ENCODE measurements at places on chromosomes 7 and 10.

DNA sequence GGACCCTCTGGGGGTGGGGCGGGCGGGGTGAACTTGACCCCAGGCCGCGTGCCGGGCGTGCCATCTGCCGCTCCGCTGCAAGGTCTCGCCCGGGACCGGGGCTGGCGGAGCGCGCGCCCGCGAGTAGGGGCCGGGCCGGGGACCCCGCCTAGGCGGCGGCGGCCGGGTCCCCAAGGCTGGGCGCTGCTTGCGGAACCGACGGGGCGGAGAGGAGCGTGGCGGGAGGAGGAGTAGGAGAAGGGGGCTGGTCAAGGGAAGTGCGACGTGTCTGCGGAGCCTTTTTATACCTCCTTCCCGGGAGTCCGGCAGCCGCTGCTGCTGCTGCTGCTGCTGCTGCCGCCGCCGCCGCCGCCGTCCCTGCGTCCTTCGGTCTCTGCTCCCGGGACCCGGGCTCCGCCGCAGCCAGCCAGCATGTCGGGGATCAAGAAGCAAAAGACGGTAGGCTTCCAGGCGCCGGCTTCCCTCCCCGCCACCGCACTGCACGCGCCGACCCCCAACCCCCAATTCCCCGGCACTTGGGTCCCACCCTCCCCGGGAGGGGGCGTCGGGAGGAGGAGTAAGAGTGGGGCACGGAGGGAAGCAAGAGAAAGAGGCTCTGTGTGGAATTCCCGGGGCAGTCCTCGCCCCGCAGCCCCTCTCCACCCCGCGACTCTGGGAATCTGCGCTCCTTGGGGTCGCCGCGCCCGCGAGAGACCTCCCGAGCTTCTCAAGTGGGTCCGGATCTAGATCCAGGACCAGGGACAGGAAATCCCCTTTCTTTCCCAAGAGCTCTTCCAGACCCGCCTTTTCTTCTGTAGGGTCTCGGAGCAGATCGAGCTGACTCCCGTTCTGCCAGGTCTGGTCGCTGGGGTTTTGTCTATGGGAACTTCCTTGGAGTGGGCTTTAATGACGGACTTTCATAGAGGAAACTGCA, at the start of gene PAPSS2:
Gene PAPSS2, plus strand, starts transcription at position 308 of the 913 bp plus-strand sequence. Its CDS starts 104 bp downstream, at position 412.
- peak; percentile 6 for DNase-seq

- DNase-seq: no peak
Observed at GRCh38 chr7:99248391-99249095, 24.1 kb upstream of the MYH16 start.

GRCh38 chr10:7311218-7311849, 99.5 kb downstream of the SFMBT2 start:
- DNase-seq: no peak

GRCh38 chr7:138919216-138919615, 62.0 kb downstream of the KIAA1549 start:
- no peak for DNase-seq

DNA sequence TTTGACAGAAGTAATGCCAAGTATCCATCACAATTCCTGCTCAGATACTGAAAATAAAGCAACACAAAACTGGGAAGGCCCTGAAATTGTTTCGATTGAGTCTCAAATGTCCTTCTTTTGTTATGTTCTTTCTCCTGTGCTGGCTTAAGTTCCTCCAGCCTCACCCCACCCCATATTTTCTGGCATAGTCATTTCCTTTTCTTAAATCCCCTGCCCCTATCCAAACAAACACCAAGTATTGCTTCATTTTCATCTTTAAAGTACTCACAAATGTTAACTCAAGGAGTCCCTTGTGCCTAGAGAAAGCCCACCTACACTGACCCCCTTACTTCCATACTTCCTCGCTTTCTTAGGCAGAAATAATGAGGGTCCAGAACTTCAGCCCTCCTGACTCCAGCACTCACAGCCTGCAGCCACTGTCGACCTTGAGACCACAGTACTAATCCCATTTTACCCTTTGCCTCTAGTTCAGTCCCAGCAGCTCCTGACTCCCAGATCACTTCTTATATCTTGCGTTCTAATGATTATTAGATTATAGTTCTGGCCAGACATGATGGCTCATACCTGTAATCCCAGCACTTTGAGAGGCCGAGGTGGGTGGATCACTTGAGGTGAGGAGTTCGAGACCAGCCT, 73.2 kb upstream of the ST8SIA6 start:
- DNase-seq: no peak

- DNase-seq: peak; percentile 8
Observed at GRCh38 chr10:123642697-123643096, 23.5 kb upstream of the GPR26 start.

- no peak for DNase-seq
Observed at GRCh38 chr7:134449680-134450079, 9.2 kb downstream of the AKR1B1 start.

DNA sequence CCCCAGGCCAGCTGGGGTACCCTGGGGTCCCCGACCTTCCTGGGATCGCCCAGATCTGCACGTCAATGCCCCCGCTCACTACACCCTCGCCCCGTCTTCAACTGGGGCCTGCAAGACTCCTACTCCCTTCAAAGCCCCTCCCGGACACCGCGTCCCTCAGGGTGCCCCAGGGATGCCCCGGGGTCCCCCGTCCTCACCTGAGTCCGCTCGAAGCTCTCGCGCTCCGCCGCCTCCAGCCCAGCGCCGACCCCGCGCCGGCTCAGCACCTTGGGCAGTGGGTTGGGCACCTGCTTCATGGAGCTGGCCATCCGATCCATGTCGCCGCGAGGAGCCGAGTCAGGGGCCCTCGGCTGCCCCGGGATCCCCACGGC, at the start of gene HIP1:
Gene HIP1, minus strand, starts transcription at position 338 of the 371 bp plus-strand sequence. Its CDS starts 21 bp downstream, at position 317.
- DNase-seq: no peak

- DNase-seq: no peak
Observed at GRCh38 chr10:29657719-29658274, 23.0 kb upstream of the SVIL start.

DNA sequence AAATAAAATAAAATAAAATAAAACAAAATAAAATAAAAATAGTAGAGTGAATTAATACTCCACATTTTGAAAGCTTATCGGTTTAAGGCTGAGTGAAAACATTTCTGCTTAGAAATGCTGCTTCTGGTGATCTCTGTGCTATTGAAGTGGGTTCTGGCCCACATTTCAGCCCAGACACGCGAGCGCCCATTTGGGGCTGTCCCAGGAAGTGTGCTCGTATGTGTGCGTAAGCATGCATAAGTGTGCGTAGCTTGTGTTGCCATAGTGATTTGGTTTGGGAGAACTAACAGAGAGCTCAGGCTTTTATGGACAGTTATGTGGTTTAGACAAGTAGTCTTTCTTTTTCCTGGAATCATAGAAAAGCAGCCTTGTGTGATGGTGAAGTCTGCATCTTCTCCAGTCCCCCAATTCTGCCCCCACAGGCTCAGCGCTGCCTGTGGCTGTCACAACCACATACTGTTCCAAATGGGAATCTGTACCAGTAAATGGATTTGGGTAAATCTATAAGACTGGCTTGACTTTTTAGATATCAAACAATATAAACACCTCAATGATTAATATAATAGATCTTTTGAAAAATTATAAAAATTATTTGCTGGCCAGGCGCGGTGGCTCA, 29.8 kb upstream of the PURB start:
- no peak for DNase-seq

DNA sequence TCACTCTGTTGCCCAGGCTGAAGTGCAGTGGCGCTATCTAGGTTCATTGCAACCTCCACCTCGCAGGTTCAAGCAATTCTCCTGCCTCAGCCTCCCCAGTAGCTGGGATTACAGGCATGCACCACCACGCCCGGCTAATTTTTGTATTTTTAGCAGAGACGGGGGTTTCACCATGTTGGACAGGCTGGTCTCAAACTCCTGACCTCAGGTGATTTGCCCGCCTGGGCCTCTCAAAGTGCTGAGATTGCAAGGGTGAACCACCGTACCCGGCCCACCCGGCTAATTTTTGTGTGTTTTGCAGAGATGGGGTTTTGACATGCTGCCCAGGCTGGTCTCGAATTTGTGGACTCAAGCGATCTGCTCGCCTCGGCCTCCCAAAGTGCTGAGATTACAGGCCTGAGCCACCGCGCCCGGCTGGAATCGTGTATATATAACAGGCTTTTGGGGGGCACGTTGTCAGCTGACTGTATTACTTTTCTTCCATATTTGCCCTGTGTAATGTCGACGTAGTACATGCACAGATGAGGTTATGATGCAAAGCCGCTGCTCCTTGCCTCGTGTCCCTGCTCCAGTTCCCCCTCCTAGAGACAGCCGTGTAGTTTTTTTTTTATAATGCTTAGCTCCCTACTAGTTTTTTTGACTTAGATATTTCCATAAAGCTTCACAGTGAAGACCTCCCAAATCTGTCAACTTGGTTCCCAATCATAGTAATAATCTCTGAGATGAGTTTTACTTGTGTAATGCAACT, 883 bp upstream of the TRA2A start:
- no peak for DNase-seq

DNA sequence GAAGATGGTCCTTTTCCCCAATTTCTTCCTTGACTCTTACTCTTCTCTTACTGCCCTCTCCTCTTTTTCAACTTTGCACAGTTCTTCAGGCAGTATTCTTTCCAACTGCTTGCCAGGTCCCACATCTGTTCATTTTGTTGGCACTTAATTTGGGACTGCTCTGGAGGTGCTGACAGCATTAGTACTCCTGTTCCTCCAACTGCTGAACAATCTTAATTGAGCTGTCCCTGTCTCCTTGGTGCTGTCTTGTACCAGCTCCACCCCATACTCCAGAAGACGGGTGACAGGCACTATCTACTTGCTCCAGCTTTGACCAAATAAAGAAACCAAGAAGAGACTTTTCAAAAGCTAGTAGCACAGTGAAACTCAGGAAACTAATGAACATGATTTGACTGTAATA, 160.0 kb downstream of the PDE1C start:
- no peak for DNase-seq

- DNase-seq: no peak
Observed at GRCh38 chr10:71909399-71910083, 54.7 kb upstream of the CHST3 start.

DNA sequence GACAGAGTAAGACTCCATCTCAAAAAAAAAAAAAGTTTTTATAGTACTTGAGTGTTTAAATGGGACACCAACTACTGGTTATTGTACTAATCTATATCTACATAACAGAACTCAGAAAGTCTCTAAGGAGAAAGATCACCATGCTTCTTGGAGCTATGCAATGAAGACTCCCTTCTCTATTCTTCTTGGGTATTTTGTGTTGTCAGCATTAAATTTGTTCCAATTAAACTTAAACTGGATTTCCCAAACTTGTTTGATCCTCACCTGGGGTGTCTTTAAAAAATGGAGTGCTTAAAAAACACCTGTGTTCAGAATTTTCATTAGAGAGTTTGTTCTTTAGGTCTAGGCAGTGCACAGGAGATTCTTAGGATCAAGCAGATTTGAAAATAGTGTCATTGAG, 536.0 kb downstream of the GATA3 start:
- DNase-seq: no peak

- no peak for DNase-seq
Observed at GRCh38 chr7:39816462-39817060, 133.5 kb upstream of the CDK13 start.

DNA sequence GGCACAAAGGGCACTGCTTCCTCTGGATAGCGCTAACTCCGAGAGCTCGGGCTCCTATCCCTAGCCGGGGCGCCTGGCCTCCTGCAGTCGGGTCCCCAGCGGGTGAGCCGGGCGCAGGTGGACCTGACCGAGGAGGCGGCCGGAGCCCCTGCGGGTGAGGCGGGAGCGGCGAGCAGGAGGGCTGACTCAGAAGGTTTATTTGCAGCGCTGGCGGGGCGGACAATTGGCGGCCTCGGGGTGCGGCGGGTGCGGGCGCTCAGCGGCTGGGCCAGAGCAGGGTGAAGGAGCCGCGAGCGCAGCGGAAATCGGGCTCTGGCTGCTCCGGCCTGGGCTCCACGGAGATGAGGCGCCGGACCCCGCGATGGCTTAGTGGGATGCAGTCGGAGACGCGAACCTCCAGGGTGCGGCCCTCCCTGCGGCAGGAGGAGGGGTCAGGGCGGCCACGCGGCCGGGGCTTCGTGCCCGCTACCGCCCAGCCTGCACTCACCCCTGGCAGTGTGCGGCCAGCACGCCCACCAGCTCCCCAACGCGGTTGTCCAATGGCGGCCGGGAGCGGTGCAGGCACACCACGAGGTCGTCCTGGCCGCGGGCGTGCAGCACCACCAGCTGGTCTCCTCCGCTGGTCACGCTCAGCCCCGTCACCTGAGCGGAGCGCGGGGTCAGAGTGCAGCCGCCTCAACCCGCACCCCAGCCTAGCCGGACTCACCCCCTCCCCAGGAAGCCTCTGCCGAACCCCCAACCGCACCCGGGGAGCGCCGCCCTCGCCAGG, 16.1 kb downstream of the MYO1G start:
- DNase-seq: no peak

GRCh38 chr10:35780970-35781642, 139.0 kb upstream of the FZD8 start:
- no peak for DNase-seq

GRCh38 chr7:42913591-42913990, 1.7 kb upstream of the C7orf25 start:
- no peak for DNase-seq

GRCh38 chr7:133836666-133837065, 290.5 kb upstream of the LRGUK start:
- no peak for DNase-seq

DNA sequence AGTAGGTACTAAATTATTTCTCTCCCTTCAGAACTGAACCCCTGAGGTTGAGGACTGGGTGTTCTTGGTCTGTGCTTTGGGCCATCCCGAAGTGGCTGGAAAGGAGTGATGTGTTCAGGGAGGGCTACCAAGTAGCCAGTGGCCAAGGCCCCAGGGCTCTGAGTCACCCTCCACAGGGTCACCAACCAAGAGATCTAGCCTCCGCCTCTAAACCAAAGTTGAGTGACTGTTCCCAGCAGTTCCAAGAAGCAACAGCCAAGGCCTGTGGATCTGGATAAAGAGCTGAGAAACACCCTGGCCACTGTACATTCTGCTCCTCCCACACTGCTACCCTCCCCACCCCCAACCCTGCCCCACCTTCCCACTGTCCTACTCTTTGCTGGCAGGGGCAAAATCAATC, 35.5 kb upstream of the KCNMA1 start:
- no peak for DNase-seq

GRCh38 chr7:22861576-22861975, 38.9 kb upstream of the TOMM7 start:
- DNase-seq: no peak

DNA sequence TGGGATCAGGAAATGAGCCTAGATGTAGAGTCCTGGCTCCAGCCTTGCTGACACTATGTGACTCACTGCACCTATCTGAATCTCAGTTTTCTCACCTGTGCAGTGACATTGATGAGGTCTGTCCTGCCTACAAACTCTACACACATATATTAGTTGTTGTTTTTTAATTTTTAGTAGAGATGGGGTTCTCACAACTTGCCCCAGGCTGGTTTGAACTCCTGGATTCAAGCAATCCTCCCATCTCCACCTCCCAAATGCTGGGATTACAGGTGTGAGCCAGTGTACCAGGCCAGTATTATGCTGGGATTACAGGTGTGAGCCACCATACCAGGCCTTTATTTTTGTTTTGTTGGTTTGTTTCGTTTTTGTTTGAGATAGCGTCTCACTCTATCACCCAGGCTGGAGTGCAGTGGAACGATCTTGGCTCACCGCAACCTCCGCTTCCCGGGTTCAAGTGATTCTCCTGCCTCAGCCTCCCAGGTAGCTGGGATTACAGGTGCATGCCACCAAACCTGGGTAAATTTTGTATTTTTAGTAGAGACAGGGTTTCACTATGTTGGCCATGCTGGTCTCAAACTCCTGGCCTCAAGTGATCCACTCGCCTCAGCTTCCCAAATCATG, 11.8 kb upstream of the DDIT4 start:
- DNase-seq: no peak

Measured in NCI-H526 (cell line).